Psoas muscle (tissue), 8 donors: ENCODE measurements at places on chromosomes 16 and 17. TPM values are rescaled to one million over a fixed set of nuclear protein-coding genes. Genes with fewer than 3 reads are reported as not detected.

DNA sequence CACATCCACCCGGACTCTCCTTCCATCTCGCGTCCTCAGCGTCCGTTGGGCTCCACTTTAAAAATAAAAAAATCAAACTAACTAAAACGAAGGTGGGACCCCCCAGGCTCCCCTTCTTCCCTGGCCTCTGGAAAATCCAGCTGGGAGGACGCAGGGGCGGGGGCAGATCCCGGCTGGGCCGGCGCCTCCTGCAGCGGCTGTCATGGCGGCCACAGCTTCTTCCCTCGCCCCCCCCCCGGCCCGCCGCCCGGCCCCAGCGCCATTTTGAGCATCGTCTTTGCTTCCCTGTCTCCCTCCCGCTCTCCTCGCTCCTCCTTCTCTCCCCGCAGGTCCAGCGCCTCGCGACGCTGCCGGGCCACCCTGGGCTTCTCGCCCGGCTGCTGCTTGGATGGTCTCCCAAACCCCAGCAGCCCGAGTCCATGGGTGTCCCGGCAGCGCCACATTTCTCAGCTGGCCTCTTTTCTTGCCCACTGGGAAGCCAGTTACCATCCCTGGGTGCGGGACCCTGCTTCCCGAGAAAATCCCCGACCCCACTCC is 3.3 kb downstream of the HOXB2 start:
- peak; percentile 77 for DNase-seq

- no peak for DNase-seq
Observed at GRCh38 chr16:87044829-87045228, 272.4 kb downstream of the C16orf95 start.

DNA sequence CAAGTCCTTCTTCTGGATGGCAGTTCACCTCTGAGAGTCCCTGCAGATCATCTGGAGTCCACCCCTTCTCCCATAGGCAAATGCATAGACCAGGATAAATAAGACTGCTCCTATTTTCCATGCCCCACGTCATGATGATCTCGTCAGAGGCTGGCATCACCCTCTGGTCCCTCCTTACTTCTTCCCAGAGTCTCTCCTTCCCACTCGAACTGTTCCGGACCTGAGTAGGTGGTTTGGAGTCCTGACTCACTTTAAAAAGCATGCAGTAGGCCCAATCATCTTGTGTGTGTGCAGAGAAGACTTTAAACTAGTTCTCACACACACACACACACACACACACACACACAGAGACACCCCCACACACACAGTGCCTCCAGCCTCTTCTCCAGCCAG is 72.0 kb downstream of the SOX9 start:
- DNase-seq: no peak

- DNase-seq: no peak
Observed at GRCh38 chr17:82388922-82389283, 17.3 kb downstream of the UTS2R start.

DNA sequence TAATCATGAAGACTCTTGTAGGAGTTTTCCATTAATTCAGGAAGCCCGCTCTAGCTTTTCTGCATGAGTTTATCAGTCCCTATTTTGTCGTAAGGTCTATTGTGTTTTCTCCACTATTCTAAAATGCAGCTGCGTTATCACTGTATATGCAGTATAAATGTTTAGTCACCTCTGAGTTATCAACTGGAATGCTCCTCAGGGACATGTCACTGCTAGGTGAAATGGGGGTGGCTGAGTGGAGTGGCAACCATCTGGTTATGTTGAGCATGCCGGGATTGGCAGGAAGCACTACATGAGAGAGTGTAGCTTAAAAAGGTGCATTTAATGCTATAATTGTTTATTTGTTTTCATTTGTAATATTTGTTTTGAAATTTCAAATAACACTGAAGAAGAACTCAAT is 285.2 kb upstream of the ELAC2 start:
- no peak for DNase-seq

DNA sequence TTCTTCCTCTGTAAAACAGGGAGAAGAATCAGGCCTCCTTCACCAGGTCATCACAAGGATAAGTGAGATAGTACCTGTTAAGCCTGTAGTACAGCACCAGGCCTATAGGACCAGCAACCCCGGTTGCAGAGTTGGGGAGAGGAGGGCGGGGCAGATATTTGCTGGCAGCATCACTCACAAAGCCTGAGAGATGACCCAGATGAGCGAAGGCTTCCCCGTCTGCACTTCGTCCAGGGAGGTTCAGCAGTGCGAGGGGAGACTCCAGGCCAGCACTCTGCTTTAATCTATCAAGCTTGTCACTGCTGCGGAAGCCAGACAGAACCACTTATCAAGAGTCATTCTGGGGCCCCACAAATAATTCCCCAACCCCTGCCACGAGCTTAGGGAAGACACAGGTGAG is 15.8 kb upstream of the RBBP6 start:
- no peak for DNase-seq

HCRT gene
- not detected for total RNA-seq

RHBDL1 gene
- total RNA-seq: 0.17 TPM
